ENCODE measurements at places on chromosomes 7 and 10.

- DNase-seq: no peak
Measured at GRCh38 chr7:69418869-69419670, 179.2 kb upstream of the AUTS2 start.

- DNase-seq: no peak
Measured at GRCh38 chr10:42924484-42924883, 141.9 kb downstream of the BMS1 start.

DNA sequence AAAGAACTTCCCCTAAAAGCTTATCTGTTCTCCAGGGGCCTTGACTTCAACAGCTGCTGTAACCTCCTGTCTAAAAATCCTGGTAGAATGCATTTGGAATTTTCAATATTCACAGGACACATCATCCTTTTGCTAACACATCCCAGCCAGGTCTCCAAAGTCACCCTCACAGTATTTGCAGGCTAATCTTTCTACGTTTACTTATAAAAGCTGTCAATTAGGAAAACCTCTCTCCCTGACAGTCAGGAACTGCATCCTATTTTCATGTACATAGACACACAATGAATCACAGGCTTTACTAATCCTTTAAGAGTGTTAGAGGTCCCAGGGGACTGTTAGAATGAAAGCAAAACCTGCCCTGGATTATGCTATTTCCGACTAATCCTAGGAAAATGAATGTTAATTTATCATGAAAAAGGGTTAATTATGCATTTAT is 102.2 kb downstream of the GFRA1 start:
- DNase-seq: no peak

- DNase-seq: no peak
Measured at GRCh38 chr10:30833628-30833970, 198.1 kb downstream of the ZNF438 start.

GRCh38 chr10:73625004-73625883 is 16.0 kb downstream of the MYOZ1 start:
- DNase-seq: peak; percentile 27

GRCh38 chr7:126501617-126502016 is 751.1 kb downstream of the GRM8 start:
- DNase-seq: no peak

DNA sequence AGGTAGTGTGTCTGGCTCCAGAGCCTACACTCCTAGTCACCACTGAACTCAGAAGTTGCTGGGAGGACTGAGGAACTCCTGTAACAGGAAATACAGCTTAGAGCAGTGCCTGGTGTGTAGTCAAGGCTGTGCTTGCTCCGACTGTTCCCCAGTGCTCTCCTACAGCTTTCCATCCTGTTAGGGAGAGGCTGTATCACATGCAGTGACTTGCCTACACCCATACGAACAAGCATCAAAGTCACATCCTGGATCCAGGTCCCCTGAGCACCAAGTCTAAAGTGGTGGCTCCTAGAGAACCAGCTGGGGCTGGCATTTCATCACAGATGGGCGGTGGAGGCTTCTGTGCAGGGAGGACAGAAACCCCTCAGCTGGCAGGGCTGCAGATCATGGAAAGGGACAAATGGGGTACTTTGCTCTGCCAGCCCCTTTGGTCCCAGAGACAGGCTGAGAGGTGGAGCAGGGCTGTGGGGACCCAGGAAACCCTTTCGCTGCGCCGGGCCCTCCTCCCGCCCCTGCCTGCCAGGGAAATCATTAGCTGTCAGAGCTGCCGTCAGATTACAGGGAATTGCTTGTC is 7.7 kb downstream of the ASB10 start:
- DNase-seq: no peak

DNA sequence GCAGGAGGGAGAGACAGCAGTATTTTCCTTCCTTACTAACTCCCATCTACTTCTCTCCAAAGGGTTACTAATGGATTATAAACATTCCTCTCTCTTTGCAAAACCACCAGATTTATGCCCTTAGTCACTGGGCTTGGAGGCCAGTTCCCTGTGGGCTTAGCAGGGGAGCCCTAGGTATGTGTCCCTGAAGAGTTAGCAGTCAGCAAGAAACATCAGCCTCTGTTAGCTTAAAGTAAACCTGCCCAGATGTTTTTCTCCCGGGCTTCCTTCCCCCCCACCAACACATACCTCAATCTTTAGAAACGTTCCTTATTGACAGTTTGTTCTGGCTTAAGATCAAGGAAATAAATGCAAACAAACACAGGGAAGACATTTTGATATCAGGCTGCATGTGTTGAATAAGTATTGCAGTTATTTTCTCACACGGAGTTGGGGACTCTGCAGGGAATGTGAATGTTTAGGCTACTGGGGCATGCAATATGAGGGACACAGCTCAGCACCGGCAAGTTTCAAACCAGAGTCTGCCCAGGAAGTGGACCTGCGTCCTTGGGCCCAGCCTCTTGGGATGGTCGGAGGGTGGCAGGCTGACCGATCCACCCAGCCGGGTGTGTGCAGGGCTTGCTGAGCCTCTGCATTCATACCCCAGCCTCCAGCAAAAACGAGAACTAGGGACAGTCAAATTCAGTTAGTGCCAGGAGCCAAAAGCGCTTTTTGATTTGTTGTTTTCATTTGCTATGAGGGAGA is 252.0 kb upstream of the GRB10 start:
- DNase-seq: no peak

DNA sequence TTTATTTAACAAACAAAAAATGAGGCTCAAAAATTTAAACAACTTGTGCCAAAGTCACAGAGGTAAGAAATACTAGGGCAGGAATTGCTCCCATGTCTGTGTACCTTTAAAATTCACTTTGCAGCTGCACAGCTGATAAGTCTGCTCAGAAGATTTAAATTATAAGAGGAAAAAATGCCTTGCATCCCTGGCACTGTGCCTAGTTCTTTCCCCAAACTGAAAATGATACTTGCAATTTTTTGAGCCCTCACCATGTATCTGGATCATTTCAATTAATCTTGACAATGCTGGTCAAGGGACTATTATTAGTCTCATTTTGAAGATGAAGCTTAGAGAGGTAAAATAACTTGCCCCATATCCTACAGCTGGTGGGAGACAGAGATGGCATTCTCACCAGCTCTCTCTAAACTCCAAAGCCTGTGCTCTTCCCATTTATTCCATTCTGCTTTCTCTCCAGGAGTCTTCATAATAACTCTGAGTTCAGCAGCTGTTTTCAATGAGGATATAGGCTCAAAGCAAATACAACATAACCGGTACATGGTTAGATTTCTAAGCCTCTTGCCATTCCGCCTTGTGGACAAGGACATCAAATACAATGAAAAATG is 350.5 kb upstream of the LRRTM3 start:
- no peak for DNase-seq

DNA sequence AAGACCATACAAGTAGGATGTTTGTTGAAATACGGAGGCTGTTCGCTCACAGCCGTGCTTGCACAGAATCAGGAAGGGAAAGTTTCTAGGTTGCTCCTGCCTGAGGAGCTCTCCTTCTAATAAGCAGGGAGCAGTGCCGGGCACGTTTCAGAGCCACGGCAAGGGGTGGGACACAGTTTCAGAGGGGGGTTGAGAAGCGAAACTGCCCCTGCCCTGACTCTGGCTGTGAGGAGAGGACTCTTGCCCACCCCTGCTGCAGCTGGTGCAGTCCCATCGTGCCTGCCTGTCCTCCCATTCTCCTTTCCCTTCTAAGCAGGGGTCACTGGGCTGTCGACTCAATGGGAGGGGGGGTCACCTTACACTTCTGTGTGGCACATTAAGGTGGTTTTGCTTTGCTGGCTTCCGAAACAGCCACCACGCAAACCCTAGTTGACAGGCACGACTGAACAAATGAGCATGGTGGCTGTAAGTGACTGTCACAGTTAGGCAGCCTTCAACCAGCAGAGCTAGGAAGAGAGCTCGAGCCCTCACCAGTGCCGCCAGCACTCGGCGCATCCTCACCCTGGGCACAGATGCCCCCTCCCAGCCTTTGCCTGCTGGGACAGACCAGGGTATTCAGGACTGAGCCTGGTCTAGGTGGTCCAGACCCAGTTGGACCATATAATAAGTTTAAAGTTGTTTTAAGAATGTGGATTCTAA is 37.5 kb downstream of the ZNF467 start:
- DNase-seq: no peak

GRCh38 chr10:29621161-29621560 is 13.6 kb downstream of the SVIL start:
- no peak for DNase-seq

DNA sequence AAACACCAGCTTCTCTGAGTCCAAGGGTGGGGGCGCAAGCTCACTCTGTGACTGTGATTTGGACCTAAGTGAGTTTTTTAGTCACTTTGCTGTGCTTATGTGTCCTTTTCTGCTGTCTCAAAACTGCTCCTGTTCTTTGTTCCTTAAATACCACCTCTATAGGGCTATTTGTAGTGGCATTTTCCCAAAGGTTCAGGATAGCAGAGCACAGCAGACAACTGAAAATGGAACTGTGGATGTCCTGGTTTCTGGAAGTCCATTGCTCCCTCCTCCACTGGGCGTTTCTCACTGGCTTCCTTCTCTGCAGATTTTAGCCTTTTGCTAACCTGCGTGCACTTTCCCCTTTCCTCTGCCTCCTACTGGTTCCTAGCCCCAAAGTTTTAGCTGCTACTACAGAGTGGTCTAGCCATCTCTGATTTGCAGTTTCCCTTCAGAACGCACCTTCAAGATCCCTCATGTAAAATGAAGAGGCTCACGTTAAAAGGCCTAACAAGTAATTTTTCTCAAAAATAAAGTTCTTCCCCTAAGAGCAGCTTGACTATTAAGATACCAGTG is 25.6 kb downstream of the BLVRA start:
- no peak for DNase-seq

GRCh38 chr10:92419740-92420545 is 129.0 kb downstream of the MARCHF5 start:
- DNase-seq: peak; percentile 38

- no peak for DNase-seq
Measured at GRCh38 chr7:112410092-112410491, 40.2 kb upstream of the IFRD1 start.

DNA sequence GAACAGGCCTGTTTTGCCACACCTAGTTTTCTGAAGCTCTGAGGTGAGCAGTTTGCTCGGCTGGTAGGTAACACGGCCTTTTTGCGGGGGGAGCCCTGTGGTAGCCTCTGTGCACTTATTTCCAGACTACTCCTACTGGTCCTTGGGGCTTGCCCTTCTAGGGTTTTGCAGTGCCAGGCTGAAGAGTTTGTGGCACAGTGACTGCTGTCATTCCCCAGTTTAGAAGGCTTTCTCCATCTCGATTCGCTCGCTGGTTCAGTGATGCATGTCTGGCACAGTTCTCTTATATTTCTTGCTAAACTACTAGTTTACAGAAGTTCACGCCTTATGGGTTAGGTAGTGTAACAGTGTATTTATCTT is 711 bp downstream of the KIF20B start:
- DNase-seq: peak; percentile 3

DNA sequence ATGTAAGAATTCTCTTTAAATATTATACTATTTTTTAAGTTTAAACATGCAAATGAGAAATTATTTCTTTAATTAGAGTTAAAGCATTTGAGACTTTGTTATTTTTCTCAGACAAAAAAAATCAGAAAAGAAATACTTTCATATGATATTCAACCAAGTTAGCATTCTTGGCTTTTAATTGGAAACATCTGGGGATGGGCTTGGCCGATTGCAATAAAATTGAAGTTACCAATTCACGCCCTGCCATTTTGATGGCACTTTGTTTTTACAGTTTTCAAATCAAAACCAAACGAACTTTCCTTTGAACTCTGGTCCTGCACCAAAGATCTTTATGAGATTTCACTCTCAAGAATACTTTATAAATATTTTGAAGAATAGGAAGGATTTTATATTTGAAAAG is 127.7 kb downstream of the ATE1 start:
- DNase-seq: no peak

DNA sequence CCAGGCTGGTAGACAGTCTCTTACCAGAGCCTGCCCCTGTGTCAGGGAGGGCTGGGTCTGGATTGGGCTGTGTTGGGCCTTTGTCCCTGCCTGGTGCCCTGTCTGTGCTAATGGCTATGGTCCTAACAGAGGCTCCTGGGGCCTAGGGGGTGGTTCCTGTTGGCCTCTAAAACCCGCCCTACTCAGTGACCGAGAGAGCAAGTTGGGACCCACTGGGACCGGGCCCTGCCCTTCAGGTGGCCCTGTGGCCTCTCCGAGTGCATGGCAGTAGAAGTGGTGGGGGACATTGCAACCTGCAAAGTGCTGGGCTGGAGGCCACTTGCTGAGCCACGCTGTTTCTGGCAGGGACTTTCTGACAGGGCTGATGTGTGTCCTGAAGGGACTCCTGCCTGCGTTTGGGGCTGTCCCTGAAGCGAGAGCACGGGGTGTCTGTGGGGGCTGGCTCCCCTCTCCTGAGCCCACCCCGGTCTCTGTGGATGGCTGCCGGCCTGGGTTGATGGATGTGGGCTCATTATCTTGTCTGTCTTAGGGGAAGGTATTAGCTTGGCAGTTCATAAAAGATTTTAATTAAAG is 56.2 kb downstream of the GLRX3 start:
- DNase-seq: peak; percentile 15

DNA sequence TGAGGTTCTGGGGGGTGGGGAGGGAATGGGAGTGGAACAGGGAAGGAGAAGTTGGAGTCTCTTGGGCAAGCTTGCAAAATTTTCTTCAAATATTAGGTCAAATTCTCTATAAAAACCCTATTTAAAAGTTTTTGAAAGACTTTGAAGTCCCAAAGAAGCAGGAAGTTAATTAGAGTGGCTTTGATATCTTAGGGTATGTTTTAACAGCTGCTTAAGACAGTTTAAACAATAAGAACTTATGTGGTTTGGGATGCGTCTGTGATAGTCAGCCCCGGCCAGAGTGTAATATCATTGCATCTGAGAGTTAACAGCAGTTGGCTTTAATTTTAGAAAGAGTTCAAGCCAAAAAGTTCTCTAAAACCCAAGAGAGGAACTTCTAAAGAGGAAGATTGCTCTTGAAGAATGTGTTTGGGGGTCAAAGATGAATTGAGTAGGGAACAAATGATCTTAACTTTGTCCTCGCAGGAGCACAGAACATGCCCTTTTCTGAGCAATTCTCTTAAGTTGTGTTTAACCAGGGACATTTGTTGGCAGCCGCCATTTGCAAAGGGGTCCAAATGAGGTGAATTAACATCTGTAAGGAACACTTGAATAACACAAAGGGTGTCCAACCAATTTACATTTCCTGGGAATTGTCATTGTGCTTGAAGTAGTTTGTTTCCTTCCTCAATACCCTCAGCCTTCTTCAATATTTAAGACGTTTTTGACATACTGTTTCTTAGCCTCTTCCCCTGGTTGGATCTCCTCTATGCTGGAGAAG is 182.4 kb downstream of the PTEN start:
- DNase-seq: no peak

- DNase-seq: no peak
Measured at GRCh38 chr10:12350925-12351324, 1.6 kb downstream of the CAMK1D start.

- no peak for DNase-seq
Measured at GRCh38 chr7:1673581-1674118, 3.6 kb downstream of the ELFN1 start.

GRCh38 chr7:44973610-44974401 is 5.0 kb downstream of the MYO1G start:
- peak; percentile 34 for DNase-seq

GRCh38 chr10:224571-224970 is 89.3 kb downstream of the ZMYND11 start:
- peak; percentile 6 for DNase-seq

GRCh38 chr10:66519616-66520015 is 406.2 kb upstream of the LRRTM3 start:
- no peak for DNase-seq
